SW 1271 (cell line): ENCODE measurements at places on chromosomes 5 and 9.
A peak's percentile ranks its signal among the peaks of the same experiment; 100 is the strongest.

- no peak for DNase-seq
These were observed 107.3 kb upstream of the PTGER4 start for GRCh38 chr5:40572391-40572790.

DNA sequence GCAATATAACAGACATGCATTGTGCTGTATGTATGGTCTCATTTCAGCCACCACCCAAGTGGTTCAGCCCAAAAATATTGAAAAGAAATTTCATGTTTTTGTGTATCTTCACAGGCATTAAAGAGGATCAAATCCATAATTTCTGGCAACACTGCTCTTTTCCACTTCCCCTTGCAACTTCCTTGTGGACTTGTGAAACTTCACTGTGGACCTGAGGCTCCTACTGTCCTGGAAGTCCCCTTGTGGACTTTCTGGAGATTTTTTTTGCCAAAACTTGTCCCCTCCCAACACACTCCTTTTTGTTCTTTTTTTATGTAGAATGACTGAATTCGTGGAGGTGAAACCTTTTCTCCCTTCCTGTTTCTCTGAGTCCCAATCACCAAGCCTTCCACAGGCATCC is 14.3 kb downstream of the OTULINL start:
- no peak for DNase-seq

GRCh38 chr9:89869793-89870580 is 265.2 kb downstream of the GADD45G start:
- DNase-seq = no peak

DNA sequence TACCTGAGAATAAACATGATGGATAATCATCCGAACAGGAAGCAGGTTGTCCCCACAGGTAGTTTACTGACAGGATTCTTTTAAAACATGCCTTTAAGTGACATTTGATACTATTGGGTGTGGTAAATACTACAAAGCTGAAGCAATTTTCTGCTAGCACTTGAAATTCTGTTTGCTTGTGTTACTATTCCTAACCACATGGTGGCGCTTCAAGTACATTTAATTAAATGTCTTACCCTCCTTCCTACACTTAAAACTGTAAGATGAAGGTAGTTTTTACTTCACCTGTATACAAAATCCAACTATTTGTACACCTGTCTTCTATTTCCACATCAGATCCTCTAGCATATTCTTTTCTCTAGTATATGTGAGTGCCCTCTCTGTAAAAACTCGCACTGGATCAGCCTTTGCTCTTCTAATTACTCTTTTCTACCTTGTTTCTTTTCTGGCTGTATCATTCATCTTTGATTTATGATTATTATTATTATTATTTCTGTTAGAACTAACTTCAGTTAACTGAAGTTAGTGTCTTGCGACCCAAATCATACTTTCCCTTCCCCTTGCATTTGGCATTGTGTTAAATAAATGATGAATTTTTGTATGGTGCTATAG is 18.4 kb downstream of the SLC25A46 start:
- no peak for DNase-seq

- DNase-seq = no peak
These were observed 12.9 kb downstream of the CCT5 start for GRCh38 chr5:10262995-10263394.

DNA sequence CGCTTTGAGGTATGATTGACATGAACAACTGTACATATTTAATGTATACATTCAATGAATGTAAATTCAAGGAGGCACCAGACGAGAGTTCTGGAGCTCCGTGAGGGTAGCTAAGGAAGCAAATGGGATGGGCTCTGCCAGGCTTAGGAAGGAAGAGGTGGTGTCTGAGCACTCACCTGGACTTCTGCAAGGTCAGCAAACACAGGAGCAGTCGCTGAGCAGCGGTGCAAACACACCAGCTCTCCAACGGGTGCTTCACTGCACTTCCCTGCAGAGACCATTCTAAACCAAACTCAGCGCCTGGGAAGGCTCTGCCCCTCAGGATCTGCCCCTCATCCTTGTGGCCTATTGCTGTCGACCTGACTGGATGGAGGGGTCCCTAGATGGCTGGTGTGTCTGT is 101.5 kb downstream of the COL23A1 start:
- no peak for DNase-seq

DNA sequence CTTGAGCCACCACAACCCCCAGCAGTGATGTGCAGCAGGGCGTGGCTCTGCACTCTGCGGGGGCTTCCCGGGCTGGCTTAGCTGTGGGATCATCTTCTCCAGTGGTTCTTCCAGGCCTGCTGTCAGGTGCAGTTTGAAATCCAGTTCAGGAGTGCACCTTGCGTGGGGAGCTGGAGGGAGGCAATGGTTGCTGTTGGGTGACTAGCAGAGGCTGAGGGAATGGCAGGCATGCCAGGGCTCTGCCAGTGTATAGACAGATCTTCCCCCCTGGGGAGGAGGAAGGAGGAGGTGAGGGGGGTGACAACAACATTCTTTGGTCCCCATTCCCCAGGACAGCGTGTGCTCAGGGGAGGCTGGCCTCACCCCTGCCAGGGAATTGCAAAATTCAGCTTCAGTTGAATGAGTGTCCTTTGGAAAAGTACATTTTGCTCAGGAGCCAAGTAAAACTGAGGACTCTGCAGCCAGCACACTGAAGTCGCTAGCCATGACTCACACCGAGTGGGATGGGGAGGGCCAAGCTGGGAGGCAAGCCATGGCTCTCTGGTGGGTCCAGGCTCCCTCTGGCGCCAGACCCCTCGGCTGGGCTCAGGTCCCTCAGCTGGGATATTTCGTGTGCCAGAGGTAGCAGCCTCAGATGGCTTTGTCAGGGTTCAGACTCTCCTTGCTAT is 35.0 kb downstream of the ERGIC1 start:
- DNase-seq = peak; percentile 66

DNA sequence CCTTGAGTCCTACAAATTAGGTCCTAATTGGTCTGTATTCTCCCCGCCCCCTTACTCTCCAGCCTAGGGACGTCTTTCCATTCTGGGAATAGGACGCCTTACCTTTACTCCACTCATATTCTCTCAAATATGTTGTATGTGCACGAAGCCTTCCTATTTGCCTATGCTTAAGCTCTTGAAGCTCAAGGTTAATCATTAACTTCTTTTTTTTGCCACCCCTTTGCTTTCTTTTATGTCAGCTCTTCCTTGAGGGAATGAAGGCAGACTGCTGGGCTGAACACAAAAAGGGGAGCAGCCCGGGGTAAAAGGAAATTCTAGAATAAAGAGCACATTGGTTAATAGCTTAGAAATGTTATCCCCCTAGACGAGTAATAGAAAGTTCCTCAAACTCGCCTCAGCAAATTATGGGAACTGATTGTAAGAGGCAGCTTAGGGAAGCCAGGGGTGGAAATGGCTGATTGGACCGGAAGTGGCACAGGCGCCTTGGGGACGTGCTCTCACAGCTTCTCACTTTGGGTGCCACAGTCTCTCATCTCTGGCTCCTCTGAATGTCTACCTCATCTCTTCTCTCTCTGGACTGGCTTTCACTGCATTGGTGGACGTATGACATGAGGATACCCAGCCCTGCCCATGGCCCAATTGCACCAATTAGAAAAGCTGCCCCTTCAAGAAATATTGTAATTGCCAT is 122.3 kb upstream of the IL12B start:
- no peak for DNase-seq

DNA sequence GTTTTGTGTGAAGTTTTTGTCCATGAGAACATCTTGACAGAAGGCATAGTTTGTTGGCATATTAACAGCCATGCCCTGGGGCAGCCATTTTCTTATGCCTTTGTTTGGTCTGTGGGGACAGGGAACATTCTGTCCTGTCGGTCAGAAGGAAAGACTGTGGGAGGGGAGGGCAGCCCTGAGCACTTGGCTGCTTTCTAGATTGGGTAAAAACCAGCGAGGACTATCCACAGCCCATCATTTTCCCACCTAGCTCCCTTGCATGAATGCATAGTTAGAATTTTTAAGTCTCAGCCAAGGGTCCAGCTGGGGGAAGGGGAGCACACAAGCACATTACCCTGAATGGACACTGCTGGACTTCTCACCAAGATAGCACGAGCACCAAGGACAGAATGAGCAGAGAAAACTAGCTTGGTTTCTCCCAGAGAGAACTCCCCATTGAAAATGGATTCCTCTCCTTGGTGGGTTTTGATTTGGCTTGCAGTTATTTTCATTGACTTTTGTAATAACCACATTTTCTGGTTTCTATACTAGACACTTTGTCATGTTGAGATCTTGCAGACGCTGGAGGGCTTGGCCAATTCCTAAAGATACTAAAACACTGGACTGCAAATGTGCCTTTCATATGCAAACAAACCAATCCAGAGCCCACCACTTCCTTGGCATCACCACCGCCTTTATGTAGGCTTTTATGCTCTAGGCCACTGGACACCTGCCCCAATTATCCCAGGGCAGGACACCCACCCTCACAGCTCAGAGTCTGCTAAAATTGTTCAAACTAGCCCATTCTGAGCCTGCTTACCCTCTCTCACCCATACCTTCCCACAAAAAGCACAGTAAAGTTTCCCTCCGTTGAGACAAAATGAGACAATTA is 129.9 kb downstream of the BOD1 start:
- no peak for DNase-seq

DNA sequence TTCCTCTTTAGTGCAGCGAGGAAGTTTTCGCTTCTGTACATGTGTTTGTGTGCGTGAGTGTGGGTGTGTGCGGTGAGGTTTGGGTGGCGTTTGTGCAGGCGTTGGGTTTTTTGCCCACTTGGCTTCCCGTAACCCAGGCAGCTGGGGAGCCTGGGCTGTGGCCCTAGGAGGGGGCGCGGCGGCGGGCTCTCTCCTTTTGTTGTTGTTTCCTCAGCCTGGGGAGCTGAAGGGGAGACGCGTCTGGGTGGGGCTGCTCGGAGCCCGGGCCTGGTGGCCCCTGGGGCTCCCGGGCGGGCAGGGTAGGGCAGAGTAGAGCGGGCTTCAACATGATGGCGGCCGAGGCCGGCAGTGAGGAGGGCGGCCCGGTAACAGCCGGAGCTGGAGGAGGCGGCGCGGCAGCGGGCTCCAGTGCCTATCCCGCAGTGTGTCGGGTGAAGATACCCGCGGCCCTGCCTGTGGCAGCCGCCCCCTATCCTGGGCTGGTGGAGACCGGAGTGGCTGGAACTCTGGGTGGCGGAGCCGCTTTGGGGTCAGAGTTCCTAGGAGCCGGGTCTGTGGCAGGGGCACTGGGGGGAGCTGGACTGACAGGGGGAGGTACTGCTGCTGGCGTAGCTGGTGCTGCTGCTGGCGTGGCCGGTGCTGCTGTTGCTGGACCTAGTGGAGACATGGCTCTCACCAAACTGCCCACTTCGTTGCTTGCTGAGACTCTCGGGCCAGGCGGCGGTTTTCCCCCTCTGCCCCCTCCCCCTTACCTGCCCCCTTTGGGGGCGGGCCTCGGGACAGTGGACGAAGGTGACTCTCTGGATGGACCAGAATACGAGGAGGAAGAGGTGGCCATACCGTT is 665 bp downstream of the RASA1 start:
- peak; percentile 24 for DNase-seq

GRCh38 chr9:124285903-124286291 is 28.1 kb downstream of the NEK6 start:
- DNase-seq = peak; percentile 86

DNA sequence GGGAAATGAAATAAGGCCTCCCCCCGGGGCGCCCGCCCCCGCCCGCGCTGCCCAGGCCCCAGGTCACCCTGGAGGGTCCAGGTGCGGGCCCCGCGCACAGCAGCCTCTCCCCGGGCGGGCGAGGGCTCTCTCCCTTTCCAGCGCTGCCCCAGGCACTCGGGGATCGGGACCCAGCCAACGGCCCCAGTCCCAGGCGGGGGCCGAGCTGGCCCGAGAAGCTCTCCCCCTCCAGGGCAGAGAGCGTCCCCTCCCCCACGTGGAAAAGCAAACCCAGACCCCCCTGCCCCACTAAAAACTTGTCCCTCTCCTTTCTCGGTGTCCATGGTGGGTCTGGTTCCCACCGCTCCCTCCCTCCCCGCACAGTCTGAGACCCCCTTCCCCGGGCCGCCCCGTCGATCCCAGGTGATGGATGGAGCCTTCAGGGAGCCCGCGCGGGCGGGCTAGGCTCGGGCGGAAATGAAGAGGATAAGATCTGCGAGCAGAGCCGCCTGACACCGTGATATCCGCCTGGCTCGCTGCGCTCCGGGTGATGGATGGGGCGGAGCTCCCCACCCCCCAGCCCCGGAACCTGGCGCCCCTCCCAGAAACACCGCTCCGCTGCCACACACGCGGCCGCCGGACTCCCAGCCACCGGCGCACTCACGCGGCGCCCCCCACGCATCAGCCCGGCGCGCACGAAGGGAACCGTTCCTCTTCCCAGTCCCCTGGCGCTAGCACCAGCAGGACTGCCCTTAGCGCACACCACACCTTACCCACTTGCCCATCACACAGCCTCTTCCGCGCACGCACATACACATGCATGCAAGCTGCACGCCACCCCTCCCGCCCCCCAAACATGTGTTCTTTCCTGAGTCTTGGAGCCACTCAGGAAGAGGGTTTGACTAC is 81.7 kb upstream of the ZBTB43 start:
- DNase-seq = peak; percentile 25
